ENCODE measurements at places on chromosomes 12 and 14. TPM values are rescaled to one million over a fixed set of nuclear protein-coding genes. Genes with fewer than 3 reads are reported as not detected.

The PLEKHG7 gene
- total RNA-seq, result not detected

The PRB4 gene
- total RNA-seq, result not detected

The NOS1 gene
- total RNA-seq, result not detected

The SYNDIG1L gene
- total RNA-seq, result not detected

The RACGAP1 gene
- total RNA-seq, result 18.6 TPM

The BMAL2 gene
- 44.5 TPM for total RNA-seq

The MYF5 gene
- not detected for total RNA-seq

The SAMD15 gene
- 2.0 TPM for total RNA-seq

The RNASE1 gene
- 1.7 TPM for total RNA-seq

The CLEC2A gene
- not detected for total RNA-seq

The DCAF11 gene
- 44.6 TPM for total RNA-seq

The SERPINA5 gene
- total RNA-seq, result not detected

The GLT1D1 gene
- total RNA-seq, result not detected

The ESPL1 gene
- 1.5 TPM for total RNA-seq

The EML1 gene
- total RNA-seq, result 80.3 TPM

The IGF1 gene
- total RNA-seq, result 0.63 TPM

The GPX2 gene
- not detected for total RNA-seq

The ACYP1 gene
- total RNA-seq, result not detected

The PAPLN gene
- total RNA-seq, result 3.0 TPM

The WNT1 gene
- not detected for total RNA-seq

The POTEM gene
- total RNA-seq, result not detected
